ENCODE measurements at places on chromosomes 2 and 18. TPM values are rescaled to one million over a fixed set of nuclear protein-coding genes. Genes with fewer than 3 reads are reported as not detected.

- no peak for DNase-seq
These were observed 289.4 kb downstream of the AGPS start for GRCh38 chr2:177682006-177682405.

DNA sequence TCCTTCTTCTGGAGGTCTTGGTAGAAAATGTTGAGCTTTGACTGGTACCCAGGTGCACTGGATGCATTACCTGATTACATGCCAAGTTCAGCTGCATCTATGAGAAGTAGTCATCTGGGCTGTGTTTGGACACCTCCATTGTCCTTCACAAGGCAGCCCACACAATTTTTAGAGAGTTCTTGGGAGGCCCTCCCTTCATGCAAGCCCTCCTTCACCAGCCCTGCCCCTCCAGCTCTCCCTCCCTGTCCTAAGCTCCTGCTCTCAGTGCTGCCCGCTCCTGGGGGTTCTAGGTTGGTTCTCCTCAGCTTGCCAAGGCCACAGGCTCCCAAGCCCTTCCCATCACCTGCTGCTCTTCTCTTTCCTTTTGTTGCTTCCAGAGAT lies 148.7 kb downstream of the DYSF start:
- DNase-seq = no peak

DNA sequence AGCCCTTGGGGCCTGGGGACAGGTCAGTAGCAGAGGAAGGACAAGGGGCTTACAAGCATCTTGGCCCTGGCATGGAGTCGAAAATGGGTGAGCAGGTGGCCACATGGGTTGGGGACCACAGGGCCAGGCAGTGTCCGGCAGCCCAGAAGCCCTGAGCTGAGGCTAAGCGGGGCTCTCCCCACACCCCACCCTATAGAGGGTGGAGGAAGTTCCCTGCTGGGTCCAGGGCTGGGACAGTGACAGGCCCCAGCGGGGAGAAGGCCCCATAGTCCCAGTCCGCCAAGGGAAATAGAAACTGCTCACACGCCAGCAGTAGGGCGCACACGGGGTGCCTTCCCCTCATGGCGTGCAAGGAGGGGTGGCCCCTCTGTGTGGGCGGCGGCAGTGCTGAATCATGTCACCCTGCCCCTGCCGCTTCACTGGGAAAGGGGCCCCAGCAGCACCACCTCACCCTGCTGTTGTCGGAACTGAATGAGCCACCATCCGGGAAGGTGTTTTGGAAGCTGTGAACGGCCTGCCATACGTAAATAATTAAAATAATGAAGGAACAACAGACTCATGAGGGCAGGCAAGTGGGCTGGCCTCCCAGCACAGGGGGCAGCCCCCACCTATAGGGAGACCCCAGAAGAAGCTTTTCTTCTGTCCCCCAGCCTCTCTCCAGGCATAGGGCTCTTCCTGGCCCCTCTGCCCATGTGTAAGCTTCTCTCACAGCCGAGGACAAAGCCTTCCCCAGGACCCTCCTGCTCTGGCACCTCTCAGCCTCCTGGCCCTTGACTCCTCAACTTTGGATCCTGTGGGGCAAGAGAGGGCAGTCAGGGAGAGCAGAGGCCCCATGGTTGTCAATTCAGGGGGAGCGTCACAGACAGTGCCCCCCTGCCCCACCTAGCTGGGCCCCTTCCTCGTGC lies 12.7 kb upstream of the DUSP2 start:
- DNase-seq = peak; percentile 64

- DNase-seq = no peak
These were observed 159.2 kb upstream of the THUMPD2 start for GRCh38 chr2:39938035-39938835.

- no peak for DNase-seq
These were observed 44.5 kb downstream of the USP37 start for GRCh38 chr2:218523651-218524050.

GRCh38 chr2:39434233-39434897 lies 2.7 kb downstream of the MAP4K3 start:
- DNase-seq = no peak

DNA sequence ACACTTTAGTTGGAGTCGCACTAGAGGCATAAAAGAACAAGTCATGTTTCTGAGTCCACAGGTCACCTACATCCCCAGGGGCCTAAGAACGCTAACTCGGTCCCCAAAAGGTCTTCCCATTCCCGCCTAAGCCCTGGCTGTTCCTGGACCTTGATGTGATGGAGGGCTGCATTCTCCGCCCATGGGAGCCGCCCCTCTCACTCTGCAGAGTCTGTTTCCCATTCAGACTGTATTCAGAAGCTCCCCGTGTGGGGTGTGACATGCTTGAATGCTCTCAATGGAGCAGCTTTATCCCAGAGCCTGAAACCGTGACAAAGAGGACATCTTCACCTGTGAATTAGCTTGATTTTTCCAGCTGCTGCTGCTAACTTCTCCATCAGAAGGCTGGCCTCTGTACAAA lies 319.0 kb upstream of the KLHL29 start:
- no peak for DNase-seq

DNA sequence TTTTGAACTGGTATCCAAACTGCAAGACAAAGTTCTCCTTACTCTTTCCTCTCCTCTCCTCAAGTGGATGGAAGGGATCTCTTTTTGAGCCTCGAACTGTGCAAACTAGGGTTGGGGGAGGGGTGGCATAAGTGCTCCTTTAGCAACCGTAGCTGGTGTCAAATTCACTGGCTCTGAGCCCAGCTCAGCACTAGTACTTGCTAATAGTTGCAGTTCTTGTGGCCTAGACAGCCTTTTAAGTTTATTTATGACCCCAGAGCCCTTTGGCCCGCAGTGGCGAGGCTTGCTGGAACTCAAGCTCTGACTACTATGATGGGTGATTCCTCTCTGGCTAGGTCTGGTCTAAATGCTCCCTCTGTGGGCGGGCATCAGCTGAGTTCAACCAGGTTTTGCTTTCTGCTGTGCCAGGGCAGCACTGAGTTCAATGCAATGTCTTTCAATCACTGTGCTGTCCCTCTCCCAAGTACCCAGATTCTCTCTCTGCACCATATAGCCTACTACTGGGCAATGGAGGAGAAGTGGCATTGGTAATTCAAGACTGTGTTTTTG lies 528.4 kb upstream of the SYT4 start:
- DNase-seq = no peak

DNA sequence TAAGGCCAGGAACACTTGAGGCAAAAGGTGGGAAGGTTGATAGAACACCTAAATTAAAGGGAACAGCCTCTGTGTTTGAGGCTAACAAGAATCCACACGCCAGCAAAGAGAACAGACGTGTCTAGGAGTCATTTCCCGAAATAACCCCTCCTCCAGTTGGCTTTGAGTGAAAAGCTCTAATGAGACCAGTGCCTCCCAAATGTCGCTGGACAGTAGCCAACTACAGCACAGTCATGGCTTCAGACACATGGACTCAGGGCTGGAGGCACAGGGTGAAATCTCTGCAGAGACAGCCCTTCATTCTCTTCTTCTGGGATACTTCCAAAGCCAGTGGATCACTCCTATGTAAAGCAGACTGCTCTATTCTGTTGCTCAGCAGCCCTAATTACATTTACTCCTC lies 49.6 kb downstream of the SOWAHC start:
- no peak for DNase-seq

DNA sequence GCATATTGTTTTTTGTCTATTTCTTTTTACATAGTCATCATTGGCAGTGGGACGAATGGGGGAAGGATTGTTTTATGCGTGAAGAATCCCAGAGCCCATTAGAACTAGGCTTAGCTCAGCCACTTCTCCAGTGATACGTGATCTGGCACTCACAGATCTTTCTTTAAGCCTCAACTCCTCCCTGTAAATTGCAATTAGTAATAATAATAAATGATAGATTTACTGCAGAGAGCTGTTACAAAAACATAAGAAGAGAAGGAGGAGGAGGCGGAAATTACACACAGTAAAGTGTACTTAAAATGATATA lies 629.3 kb downstream of the NRXN1 start:
- DNase-seq = no peak

DNA sequence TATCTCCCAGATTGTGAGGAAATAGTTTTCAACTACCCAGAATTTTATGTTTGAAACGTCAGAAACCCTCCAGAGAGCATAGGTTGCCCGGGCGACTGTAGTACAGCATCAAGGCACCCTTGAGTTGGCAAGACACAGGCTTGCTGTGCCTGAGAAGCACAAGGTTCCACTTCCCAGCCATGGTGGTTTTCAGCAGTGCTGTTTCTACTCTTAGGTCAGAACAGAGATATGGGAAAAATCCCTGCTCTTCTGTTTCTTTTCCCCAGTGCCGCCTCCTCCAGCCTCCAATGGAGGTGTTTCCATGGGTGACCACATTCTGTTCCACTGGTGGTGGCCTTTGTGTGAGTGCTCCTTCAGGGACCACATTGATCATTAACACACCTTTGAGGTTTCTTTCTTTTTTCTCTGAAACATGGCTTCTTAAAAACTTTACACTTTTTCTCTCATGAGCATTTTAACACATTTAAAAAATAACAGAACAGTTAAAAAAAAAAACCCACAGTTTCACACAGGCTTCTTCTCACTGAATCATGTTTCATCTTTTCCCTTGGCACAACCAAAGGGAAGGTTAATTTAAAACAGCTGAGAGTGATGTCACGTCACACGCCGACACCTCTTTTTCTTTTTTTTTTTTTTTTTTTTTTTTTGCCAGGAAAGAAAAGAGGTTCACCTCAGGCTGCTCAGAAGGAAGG lies 229.3 kb upstream of the HDAC4 start:
- no peak for DNase-seq

GRCh38 chr2:132437852-132438669 lies 21.5 kb downstream of the GPR39 start:
- no peak for DNase-seq

DNA sequence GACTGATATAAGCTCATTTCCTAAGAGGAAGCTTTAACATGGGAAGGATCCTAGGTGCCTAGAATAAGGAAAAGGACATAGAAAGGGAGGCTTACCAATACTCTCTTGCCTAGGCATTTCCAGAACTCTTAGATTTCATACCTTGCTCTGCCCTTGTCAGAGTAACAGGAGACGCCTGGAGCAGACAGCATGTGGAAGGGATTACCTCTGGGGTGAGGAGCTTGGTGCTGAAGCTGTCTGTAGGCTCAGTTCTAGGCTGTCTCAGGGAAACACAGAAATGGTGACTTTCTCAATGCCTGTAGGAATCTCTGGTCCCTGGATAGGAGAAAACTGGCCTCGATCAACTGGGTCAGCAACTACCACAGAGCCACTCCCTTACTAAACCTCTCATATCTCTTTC lies 150.0 kb downstream of the SLC4A3 start:
- no peak for DNase-seq

DNA sequence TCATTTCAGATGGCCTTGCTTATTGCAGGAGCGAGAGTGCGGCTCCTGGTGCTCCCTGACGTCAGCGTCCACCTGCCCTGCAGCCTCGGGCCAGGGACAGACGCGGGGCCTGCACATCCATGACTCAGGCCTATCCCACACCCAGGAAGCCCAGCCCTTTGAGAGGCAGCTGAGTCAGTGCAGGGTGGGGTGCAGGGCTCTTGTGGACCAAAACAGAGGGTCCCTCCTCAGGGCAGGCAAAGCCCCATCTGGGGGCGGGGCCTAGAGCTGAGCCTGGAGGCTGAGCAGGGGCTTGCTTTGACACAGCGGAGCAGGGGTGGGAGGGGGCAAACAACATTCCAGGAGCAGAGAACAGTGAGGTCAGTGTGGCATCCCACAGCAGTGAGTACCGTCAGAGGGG lies 7.7 kb upstream of the ARHGEF4 start:
- DNase-seq = no peak

DNA sequence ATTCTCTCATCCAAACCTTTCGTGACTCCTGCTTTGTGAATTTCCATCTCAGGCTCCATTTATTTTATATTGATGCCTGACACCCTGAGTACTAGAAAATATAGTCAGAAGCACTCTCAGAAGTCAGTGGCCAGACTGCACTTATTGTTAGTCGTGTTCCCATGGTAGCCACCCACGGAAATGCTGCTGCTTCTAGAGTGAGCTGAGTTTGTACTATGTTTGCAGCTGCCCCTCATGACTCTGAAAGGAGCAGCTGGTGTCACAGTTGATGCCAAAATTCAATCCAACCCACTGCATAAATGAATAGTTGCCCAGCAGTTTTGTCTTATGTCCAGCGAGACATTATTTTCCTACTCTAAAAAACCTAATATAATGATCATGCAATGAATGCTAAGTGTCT lies 265.2 kb upstream of the SPHKAP start:
- DNase-seq = no peak

DNA sequence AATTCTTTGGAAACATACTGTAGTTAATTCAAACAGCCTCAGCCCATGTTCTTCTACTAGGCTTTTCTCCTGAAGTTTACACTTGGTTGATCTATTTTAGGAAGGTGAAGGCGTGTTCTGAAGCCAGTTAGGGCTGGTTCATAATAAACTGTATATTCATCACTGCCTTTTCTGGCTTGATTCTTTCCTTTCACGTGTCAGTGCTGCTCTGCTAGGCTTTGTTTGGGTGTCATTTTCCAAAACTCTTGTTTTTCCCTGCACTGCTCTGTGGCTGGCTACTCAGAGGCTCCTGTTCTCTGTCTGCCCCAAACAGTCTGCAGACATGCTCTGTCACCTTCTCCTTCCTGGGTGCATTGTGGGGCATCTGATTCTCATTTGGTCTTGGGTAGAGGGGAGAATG lies 136.1 kb downstream of the PARD3B start:
- no peak for DNase-seq

GRCh38 chr2:47336259-47337238 lies 66.4 kb upstream of the MSH2 start:
- DNase-seq = no peak

- no peak for DNase-seq
These were observed 67.8 kb downstream of the RTP5 start for GRCh38 chr2:241937297-241937696.

DNA sequence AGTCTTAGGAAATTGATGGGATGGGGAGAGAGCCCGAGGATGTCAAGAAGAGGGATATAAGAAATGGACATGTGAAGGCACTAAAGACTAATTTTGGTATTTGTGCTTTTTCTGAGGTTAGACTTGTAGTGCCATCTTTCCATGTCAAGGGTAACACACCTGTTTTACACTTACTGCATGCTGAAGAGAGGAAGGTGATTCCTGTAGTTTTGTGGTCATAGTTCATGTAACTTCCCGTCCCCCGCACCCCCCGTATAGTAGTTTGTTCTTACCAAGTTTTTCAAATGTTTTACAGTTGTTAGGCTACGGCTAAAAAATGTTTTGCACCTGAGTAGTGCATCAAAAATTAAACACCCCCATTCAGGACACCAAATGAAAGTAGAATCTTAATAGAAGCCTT lies 73.8 kb downstream of the CLIP4 start:
- no peak for DNase-seq

Gene HK2
- 54.5 TPM for total RNA-seq

Gene HADHB
- 80.2 TPM for total RNA-seq

Gene OR6B2
- not detected for total RNA-seq

Gene DIPK1C
- not detected for total RNA-seq

Gene SGPP2
- 7.6 TPM for total RNA-seq

Gene CHRND
- total RNA-seq = not detected

Gene GNAL
- 0.38 TPM for total RNA-seq

Gene TACR1
- not detected for total RNA-seq

Gene ARHGAP15
- 41.3 TPM for total RNA-seq

Gene UGT1A6
- total RNA-seq = not detected

Gene BOLL
- total RNA-seq = not detected

Gene NXPH2
- not detected for total RNA-seq

Gene PDCL3
- total RNA-seq = 46.5 TPM

Gene PPP1R1C
- total RNA-seq = not detected
